ENCODE measurements at places on chromosomes 13 and 19.

- DNase-seq, result no peak
These were observed 24.1 kb downstream of the OLFM4 start for GRCh38 chr13:53052675-53053074.

GRCh38 chr13:31418186-31418585 is 218.4 kb downstream of the B3GLCT start:
- DNase-seq, result no peak

GRCh38 chr13:106155411-106155810 is 380.1 kb downstream of the EFNB2 start:
- peak; percentile 64 for DNase-seq

DNA sequence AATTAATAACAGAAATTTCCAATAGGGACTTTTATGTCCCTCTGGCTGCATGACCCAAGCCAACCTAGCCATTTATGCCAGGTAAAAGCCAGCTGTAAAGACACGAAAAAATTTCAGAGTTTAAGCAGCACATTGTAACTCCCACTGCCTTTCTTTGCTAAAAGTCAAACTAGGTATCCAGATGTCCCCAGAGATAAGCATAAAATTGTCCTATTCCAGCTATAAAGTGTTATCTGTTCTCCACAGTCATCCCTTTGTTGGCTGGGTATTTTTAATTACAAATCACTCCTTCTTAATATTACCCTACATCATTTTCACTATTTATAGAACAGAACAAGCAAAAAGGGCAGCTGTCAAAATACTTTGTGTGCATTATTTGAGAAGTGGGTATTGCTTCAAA is 3.2 kb upstream of the ZNF154 start:
- no peak for DNase-seq

DNA sequence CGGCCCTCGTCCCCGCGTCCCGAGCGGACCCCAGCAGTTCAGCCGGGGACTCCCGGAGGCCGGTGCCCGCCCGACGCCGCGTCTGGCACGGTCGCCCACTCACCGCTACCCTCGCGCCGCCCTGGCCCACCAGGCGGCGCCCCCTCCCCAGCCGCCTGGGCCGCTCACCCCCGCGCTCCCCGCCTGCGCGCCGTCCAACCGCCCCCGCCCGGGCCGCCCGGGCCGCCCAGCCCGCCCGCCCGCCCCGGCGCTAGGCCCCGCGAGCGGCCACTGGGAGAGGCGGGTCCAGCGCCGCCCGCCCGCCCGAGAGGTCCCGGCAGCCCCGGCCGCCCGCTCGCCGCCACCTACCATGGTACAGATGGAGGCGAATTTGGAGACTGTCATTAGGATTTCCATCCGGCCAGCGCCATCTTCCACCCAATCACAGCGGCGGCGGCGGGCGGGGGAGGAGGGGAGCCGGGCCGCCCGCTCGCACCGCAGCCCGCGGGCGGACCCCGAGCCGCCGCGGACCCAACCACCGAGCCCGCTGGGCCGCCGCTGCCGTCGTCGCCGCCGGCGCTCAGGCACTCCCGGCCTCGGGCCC is at the start of gene USP12:
Gene USP12, minus strand, starts transcription at position 568 of the 583 bp plus-strand sequence. Its CDS starts 172 bp downstream, at position 396.
- no peak for DNase-seq

DNA sequence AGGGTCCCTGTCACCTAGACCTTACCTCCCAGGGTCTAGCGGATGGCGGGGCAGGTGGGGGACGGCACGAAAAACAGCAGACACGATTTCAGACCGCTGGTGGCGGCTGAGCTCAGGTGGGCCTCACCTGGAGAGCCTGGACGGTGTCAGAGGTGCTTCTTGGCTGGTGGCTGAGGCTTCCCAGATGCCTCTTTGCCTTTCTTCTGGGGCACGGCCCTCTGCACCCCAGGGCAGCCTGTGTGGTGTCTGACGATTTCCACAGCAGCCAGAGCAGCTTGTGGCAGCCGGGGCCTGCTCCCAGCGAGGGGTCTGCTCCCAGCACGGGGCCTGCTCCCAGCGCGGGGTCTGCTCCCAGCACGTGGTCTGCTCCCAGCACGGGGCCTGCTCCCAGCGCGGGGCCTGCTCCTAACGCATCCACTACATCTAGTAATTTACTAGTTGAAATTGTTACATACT is 66.7 kb downstream of the ATP11A start:
- DNase-seq, result no peak

- DNase-seq, result peak; percentile 30
These were observed 460.3 kb upstream of the KLHL1 start for GRCh38 chr13:70568571-70568970.

GRCh38 chr19:12965017-12965811 is 4.2 kb upstream of the DAND5 start:
- DNase-seq, result peak; percentile 74

- DNase-seq, result peak; percentile 28
These were observed 209.7 kb downstream of the SPRY2 start for GRCh38 chr13:80131204-80131603.

DNA sequence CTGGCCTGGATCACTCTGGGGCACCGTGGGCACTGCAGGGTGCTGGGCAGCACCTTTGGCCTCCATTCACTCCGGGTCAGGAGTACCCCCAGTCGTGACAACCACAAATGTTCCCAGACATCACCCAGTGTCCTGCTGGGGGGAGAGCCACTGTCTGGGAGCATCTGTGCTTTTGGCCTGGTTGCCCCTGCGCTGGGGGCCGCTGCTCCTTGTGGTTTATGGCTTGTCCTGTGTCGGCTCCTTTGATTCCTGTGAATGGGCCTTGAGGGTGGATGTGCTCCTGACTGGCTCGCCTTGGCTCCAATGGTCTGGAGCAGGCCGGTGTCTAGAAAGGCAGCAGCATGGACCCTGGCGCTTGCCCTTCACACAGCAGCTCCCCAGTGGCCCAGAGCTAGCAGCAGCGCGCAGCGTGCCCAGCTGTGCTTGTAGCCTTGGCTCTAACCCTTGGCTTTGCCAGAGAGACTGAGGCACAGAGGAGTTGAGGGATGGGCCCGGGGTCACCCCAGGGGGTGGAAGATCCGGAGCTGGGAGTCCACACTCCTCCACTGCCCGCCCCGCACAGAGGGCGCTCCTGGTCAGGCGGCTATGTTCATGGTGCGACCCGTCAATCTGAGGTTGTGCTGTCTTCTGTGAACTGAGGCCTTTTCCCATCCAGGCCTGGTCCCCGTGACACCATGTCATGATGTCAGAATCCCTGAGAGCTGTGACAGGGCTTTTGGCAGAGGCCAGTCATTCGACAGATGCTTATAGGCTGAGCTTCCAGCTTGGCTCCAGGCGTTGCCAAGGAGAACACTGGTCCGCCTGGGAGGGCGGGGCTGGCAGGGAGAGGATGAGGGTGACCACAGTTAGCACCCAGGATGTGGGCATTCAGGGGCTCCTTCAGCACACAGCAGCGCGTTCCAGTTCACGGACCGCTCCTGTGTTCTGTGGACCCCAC is 4.1 kb downstream of the DAZAP1 start:
- DNase-seq, result no peak

DNA sequence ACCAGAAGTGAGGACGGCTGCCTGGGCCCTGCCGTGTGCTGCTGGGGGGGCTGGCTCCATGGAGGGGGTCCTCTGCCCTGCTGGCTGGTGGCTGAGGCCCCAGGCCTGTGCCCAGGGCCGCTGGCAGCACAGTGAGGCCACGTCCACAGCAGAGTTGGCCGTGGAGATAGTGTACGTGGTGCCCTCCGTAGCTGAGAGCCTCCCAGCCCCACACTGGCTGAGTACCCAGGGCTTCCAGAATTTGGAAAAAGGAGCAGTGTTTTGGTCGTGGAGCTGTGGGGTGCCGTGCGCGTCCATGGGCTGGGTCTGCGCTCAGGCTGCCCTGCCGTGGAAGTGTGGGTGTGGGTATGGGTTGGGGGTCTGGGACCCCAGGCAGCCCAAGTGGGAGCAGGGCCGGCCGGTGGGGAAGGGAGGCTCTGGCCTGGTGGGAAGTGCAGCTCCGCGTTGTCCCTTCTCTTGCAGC is 5.9 kb downstream of the PTBP1 start:
- DNase-seq, result no peak

GRCh38 chr13:38879786-38880185 is 110.8 kb downstream of the STOML3 start:
- no peak for DNase-seq

- DNase-seq, result no peak
These were observed 91.4 kb downstream of the ATP11A start for GRCh38 chr13:112781287-112781686.

GRCh38 chr13:76009267-76009890 is 373.2 kb downstream of the LMO7 start:
- DNase-seq, result peak; percentile 26

GRCh38 chr13:90613076-90613795 is 734.3 kb upstream of the MIR17HG start:
- no peak for DNase-seq

DNA sequence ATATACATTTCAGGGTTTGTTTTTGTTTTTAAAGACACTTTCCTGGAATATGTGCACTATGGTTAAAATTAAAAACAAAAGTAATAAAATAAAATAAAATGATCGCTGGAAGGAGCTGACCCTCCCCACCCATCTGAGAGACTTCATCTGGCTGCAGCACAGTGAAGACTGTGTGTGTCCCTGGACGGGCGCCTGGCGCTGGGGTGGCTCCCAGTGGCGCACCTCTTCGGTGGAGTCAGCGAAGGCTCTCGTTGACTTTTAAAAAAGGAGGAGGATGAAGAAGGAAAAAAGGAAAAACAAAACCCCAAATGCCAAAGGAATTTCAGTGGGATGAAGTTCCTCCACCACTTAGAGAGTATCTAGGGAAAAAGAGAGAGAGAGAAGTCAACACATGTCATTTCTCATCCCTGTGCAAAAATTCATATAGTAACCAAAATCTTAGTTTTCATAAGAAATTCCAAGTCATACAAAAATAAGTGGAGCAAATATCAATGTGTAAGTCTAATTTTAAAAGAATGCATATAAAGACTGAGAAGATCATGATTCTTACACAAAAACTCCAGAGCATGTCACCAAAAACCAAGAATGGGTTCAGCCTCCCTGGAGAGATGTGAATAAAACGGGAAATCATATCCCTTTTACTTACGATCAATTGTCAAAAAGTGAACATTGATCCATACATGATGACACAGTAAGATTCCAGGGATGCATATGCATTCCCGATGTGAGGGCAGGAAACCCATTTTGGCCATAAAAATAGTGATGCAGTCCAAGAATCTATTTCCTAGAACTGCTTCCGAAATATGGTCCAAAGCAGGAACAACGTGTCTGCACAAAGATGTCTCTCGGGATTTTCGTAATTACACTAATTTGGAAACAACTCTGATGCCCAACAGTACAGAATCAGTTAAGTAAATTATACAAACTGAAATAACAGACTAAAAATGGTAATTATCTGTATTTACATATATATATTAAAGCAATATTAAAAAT is 123.8 kb downstream of the STK24 start:
- DNase-seq, result peak; percentile 77

GRCh38 chr19:6056282-6056741 is 54.0 kb downstream of the RFX2 start:
- no peak for DNase-seq

DNA sequence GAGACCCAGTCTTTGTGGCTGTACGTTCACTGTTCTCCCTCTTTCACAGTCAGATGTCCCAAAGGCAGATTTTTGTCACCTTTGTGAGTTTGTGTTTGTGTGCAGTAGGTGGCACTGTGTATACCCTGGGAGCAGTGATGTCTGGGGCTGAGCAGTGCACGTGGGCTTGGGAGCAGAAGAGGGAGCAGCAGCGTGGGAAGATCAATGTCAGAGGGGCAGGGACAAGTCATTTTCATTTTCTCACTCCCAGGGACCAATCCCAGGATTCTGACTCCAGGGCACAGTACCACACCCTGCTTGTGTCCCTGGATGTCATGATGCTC is 2.0 kb upstream of the PSG6 start:
- no peak for DNase-seq

DNA sequence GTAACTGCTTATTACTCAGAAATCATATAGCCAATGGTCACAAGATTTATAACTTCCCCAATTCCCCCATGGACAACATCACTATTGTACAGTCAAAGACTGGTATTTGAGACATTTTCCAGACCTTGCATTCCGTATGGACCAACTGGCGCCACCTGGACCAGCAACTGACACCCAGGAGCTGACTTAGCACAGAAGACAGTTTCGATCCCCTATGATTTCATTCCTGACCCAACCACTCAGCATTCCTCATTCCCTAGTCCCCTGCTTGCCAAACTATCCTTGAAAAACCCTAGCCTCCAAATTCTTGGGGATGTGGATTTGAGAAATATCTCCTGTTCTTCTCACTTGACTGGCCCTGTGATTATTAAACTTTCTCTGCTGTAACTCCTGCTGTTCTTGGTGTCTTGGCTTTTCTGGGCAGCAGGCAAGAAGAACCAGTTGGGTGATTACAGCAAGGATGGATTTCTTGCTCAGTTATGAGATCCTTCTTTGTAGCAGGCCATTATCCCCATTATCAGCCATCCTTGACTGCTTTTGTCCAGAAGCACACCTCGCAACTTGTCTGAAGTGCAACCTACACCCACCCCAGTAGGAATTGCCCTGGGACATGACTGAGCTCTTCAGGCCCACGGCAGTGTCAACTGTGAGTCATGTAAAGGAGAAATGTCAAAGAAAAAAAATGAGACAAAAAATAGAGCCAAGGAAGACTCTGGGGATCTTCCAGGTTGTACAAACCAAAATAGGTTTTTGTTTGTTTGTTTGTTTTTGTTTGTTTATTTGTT is 13.7 kb upstream of the MAP3K10 start:
- DNase-seq, result no peak

DNA sequence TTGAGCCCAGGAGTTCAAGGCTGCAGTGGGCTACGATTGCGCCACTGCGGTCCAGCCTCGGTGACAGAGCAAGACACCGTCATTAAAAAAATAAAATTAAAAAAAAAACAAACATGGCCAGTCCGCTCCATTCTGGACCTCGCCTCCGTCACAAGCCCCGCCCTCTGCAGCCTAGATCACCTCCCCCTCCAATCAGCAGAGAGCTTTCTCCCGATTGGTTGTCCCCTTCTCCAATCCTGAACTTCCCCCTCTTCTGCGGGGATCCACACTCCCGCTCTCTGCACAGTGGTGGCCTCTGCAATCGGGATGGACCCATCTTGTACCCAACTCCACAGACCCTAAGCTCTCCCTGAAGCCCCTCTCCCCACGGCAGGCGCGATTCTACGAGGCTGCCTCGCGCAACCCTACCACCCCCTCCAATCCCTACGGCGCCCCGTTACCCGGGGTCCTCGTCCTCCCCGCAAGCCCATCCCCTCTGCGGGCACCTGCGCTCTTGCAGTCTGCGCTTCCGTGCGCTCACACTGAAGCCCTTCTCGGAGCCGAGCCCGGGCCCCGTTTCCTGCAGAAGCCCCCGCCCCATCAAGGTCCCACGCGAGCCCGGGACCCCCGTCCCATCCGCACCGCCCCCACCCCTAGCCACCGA is 540 bp downstream of the TMEM160 start:
- peak; percentile 90 for DNase-seq

Measured in fibroblast of upper back skin (primary cell).